ENCODE measurements at places on chromosomes 16 and 17. TPM values are rescaled to one million over a fixed set of nuclear protein-coding genes. Genes with fewer than 3 reads are reported as not detected.

FOXN1 gene
- not detected for total RNA-seq

NPIPB8 gene
- total RNA-seq: 0.34 TPM

TMC8 gene
- not detected for total RNA-seq

GLP2R gene
- not detected for total RNA-seq

NXN gene
- total RNA-seq: 9.6 TPM

DLX4 gene
- 0.06 TPM for total RNA-seq

GRCh38 chr16:3431779-3432219 lies 11.5 kb downstream of the ZNF597 start:
- no peak for DNase-seq

GRCh38 chr17:63780507-63780906 lies 6.5 kb downstream of the DDX42 start:
- DNase-seq: peak; percentile 62

- DNase-seq: no peak
Observed at GRCh38 chr16:88008840-88009239, 57.6 kb downstream of the BANP start.

DNA sequence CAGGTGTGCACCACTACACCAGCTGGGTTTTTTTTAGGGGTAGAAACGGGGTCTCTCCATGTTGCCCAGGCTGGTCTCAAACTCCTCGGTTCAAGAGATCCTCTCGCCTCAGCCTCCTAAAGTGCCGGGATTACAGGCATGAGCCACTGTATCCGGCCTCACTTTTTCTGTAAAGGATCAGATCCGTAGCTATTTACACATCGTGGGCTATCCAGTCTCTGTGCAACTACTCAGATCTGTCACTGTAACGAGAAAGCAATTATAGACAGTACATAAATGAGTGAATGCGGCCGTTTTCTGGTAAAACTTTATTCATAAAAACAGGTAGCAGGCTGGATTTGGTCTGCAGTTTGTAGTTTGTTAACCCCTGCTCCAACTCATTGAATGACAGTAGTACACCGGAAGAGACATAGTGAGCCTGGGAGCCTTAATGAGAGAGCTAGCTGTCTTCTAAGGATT lies 44.5 kb downstream of the VMP1 start:
- DNase-seq: no peak

GRCh38 chr16:17162560-17162959 lies 308.2 kb downstream of the XYLT1 start:
- DNase-seq: no peak

DNA sequence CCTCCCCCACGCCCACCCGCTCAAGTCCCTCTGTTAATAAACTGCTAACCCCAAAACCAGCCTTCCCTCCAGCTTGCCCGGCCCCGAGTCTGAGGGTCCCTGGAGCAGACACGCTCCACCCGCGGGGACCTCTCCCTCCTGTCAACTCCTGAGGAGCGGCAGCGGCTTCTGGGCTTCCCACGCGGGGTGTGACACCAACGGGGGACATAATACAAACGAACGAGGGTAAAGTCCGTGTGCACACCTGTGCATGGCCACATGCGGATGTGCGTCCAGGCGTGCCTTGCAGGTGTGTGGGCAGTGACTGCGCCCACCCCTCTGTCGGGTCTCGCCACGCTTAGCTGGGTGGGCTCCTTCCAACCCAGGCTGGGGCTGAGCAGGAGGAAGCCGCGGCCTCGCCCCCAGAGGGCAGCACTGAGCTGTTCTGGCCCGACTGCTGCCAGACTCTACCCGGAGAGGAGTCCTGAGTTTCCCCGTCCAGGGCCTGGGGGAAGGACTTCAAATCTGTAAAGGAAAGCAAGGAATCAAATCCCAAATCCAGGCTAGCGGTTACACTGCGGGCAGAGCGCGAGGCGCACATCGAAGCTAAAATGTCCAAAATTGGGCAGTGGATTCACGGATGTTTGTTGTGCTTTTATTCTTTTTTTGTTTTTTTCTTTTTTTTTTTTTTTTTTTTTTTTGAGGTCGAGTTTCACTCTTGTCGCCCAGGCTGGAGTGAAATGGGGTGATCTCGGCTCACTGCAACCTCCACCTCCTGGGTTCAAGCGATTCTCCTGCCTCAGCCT lies 24.2 kb upstream of the KRT17 start:
- DNase-seq: peak; percentile 71

DNA sequence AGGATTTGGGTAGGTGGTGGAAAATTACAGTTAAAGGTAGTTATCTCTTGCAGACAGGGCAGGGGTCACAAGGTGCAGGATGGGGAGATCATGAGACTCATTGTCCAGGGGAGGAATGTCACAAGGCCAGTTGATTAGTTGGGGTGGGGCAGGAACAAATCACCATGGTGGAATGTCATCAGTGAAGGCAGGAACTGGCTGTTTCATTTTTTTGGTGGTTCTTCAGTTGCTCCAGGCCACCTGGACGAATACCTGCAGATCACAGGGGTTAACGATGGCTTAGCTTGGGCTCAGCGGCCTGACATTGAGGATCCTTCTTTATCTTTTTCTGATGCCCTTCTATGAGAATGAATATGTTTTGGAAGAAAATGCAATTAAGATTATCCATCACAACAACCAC lies 87.1 kb downstream of the KPNA2 start:
- DNase-seq: no peak

- DNase-seq: no peak
Observed at GRCh38 chr16:2096853-2097595, 38.7 kb downstream of the PKD1 start.

DNA sequence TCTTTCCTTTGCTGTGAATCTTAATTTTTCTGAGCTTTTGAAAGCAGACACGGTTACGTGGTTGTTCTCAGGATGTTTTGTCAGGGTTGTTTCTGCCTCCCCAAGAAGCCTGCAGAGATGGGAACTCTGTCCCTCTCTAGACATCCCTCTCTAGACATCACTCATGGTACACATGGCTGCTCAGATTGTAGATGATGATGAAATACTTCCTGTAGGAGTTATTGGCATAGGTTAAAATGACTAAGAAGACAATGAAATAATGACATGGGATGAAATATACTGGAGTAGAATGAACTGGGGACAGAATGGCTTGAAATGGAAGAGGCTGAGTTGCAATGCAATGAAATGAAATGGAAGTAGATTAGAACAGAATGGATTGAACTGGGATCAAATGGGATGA lies 253.4 kb downstream of the SHISA9 start:
- DNase-seq: no peak

- DNase-seq: no peak
Observed at GRCh38 chr17:51479303-51479702, 219.0 kb downstream of the UTP18 start.

DNA sequence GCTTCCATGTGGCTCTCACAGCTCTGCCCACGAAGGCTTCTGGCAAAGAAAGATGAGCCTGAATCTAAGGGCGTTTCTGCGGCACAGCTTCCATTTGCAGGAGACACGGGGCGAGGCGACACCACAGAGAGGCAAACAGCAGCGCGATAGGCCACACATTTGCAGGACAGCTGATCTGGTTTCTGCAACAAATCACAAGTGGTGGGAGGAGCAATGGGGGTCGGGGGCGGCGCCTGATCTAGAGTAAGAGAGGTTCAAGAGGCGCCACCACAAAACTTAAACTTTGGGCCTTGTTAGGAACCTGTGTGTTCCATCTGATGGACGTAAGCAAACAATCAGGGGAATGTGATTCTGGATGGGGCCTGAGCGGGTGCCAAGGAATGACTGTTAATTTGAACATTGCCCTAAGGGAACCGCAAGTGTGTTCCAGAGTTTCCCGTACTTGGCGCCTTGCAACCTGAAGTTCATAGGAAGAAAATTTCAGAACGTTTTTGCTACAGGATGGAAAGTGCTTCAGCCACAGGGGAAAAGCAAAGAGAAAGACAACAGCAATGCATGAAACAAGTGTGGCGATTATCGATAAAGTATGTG lies 18.9 kb upstream of the ENPP7 start:
- no peak for DNase-seq

DNA sequence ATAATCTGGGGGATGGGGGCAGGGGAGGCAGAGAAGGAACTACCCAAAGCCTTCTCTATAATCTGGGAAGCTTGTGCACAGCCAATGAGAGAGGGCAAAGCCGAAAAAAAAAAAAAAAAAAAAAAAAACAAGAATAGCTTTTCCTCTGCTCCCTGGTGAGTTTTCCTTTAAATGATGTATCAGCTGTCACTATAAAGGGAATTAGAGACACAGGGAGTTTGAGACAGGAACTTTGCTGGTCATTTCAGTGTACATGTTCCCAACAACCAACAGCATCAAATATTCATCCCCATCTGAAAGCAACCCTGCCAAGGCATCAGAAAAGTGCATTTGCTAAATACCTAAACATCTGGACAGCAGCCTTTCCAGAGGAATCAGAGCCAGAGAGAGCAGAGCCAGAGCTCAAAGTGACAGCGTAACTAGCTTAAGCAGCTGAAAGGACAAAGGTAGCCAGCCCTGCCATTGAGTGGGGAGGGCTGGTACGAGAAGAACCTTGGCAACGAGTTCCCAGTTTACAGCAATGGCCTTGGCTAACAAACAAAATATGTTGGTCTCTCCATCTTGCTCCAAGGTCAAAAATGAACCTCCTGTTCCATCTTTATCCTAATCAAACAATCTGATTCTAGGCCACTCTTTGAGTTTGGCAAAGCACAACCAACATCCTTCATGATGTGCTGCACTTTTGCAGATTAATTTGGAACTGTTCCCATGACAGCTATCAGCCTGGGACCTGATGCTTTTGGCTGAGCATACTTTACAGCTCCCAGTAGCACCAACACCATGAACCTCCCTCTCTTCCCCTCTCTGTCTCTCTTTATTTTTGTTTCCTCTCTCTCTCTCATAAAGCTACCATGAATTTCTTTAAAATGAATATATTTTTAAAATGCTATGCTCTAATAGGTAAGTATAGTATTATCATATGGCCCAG lies 143.7 kb upstream of the GNAO1 start:
- no peak for DNase-seq

DNA sequence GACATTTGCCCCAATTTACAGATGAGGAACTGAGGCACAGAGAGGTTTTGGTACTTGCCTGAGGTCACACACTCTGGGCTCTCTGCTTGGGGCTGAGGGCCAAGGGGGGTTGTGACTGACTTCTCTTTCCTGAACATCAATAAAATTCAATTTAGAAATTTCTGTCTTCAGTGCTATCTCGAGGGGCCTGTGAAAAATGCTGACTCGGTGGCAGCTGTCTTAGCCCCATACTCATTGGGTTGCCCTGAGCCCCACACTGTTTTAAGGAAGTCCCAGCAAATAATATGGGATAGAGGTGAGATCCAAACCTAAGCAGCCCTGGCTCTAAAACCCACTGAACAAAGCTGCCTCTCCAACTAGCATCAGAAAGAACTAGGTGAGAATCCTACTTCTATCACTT lies 7.0 kb upstream of the BRCA1 start:
- no peak for DNase-seq

GRCh38 chr16:69610356-69610755 lies 44.6 kb downstream of the NFAT5 start:
- no peak for DNase-seq

DNA sequence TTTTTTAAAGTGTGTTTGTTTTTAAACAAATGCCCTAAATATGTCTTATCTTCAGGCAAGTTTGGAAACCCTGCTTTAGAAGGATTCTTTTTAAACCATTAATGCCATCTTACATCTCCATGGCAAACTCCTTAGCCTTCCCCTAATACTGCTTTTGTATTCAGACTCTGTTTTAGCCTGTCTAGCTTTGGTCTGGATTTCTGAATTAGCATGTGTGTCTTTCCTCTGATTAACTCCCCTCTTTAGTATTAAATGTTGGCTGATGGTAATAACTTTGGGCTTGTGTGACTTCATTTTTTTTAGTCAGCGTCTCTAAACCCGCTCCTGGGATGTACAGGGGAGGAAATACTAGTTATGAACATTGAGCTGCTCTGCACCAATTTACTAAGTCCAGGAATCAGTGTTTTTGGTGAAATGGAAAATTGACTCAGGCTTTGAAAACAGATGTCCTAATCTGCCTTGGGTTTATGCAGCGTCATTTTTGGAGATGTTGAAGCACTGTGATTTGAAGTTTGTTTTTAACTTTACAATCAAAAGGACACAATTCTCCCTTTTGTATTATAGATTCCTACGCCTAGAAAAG lies 22.2 kb downstream of the WIPF2 start:
- no peak for DNase-seq

GRCh38 chr17:6548578-6549330 lies 7.6 kb downstream of the PITPNM3 start:
- no peak for DNase-seq

GRCh38 chr16:82149536-82149935 lies 20.5 kb downstream of the MPHOSPH6 start:
- DNase-seq: no peak

- DNase-seq: no peak
Observed at GRCh38 chr16:17448640-17449638, 21.8 kb downstream of the XYLT1 start.

DNA sequence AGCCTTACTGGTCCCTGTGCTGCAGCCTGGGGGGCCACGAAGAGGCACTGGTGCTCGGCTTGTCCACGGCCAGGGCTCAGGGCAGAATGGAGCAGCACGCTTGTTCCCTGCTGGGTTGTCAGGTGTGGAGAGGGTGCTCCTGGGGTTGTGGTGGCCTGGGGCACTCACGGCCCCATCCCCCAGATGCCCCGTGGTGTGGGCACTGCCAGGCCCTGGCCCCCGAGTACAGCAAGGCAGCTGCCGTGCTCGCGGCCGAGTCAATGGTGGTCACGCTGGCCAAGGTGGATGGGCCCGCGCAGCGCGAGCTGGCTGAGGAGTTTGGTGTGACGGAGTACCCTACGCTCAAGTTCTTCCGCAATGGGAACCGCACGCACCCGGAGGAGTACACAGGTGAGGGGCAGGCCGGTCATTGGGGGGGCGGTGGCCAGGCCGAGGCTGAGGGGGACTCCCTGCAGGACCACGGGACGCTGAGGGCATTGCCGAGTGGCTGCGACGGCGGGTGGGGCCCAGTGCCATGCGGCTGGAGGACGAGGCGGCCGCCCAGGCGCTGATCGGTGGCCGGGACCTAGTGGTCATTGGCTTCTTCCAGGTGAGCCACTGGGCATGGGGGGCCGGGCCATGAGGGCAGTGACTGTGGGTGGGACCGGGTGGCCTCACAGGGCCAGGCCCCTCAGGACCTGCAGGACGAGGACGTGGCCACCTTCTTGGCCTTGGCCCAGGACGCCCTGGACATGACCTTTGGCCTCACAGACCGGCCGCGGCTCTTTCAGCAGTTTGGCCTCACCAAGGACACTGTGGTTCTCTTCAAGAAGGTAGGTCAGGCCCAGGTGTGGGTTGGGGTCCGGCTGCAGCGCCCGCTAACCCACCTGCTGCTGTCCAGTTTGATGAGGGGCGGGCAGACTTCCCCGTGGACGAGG lies 1.5 kb downstream of the PDIA2 start:
- no peak for DNase-seq

GRCh38 chr16:89129378-89129777 lies 35.7 kb downstream of the ACSF3 start:
- no peak for DNase-seq

Measured in LHCN-M2 (cell line).